CD4-positive, alpha-beta T cell treated with Interleukin-6 for 4 hours (primary cell): ENCODE measurements at places on chromosomes 4 and X.

DNA sequence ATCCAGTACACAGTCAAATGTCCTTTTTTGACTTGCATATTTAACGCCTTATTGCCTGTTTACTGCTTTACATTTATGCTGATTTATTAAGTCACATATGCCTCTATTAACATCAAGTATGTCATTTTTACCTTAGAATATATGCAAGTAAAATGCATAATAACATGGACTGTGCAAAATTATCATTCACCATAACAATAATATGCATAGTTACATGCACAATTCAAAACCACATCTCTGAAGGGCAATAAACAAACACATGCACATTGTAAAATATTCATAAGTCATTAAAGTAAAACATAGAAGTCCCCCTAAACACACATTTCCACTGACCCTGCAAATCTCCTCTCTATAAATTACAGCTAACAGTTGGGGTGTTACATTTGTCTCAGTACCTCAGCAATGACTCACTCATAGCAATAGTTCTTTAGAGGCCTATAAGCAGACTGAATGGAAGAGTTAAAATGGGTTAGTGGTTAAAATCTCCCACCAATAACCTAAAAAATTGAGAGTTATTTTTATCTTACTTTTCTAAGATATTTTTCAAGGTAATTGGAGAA, 61.1 kb downstream of the ADAMTS3 start:
- DNase-seq: no peak

DNA sequence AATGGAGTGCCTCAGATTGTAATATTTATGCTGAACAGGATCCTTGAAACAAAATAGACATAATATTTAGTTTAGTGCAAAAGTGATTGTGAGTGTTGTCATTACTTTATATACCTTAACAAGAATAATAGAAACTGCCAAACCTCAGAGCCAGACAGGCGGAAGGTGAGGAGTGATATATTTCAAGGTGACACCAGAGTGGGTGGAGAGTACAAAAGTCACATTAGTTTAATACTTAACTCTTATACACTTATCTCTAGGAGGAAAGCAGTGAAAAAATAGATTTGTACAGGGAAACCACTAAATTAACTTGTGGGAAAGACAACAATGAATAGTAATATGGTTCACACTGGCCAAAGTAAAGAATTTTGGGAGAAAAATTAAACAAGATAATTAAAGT, 342.8 kb upstream of the NDST4 start:
- no peak for DNase-seq

DNA sequence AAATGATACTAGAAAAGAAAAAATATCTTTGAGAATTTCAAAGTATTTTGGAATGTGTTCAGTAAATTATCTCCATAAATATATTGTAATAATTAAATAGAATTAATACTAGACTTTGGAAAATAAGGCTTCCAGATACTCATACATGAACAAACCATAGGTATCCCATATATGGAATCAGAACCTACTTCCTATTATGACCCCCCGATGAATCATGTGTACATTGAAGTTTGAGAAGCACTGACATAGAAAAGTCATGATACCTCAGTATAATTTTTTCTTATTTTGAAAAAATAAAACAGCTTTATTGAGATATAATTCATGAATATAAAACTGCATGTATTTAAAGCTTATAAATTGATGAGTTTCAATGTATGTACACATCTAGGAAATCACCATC, 27.2 kb upstream of the SMARCA5 start:
- no peak for DNase-seq

GRCh38 chr4:125624951-125625350, 310.2 kb downstream of the FAT4 start:
- DNase-seq: no peak

GRCh38 chrX:140817943-140818342, 108.4 kb downstream of the LINC00632 start:
- no peak for DNase-seq

DNA sequence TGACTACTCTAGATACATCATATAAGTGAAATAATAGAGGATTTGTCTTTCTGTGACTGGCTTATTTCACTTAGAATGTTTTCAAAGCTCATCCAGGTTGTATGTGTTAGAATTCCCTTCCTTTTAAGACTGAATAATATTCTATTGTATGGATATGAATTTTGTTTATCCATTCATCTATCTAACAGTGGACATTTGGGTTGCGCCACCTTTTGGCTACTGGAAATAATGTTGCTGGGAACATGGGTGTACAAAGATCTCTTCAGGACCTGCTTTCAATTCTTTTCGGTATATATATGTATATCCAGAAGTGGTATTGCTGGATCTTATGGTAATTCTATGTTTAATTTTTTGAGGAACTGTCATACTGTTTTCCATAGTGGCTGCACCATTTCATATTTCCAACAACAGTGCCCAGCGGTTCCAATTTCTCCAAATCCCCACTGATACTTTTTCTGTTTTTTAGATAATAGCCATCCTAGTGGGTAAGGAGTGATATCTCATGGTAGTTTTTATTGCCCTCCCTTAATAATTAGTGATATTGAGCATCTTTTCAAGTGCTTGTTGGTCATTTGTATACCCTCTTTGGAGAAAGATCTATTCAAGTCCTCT, 3.4 kb upstream of the SCD5 start:
- DNase-seq: no peak

DNA sequence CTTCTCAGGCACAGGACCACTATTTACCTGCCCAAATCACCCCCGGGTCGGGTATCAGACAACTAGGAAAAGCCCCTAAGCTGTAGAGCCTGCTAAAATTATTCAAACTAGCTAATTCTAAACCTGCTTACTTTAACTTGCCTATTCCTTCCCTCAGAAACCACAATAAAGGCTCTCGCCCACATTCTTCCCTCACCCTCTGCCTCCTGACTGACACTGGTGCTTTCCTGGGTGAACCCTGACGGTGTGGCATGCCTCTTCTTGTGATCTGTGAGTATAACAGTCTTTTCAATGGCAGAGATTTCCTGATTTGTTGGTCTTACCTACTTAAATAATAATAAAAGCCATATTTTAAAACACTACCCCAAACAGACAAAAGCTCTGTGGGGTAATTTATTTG, 242.1 kb upstream of the ZCCHC13 start:
- no peak for DNase-seq

DNA sequence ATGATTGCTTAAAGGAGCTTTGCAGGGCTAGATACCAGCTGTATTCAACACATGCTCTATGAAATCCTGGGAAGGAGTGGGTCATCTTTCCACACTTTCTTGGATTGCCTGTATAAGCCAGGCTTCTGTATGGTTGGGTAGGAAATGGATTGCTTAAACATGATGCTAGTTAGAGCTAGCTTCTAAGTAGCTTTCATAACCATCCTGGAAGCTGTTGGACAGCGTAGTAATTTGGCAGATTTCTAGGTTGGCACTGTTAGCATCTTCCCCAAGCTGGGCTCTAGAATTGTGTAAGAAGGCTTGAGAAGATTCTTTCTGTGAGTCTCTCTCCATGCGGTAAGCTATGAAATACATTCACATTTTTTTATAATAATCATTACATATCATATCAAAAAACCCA, 127.3 kb downstream of the LINC00632 start:
- no peak for DNase-seq

DNA sequence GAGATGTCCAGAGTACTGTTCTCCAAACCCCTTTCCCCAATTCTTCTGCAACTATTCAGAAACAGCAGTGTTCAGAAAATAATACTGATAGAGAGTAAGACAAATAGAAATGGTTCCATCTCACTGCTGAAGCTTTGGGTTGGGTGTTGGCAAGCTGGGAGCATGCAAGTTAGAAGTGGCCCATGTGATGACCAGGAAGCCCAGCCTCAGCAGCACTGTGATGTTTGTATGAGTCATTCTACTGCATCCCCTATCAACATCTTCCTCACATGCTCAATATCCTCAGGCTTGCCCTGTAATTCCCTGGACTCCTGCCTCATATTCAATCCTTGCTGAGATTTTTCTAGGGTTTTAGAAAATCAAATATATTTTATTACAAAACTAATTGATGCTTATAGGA, 96.5 kb downstream of the CHRDL1 start:
- DNase-seq: no peak

- DNase-seq: no peak
These were observed 546.6 kb downstream of the PCDH18 start for GRCh38 chr4:136985683-136986082.

GRCh38 chr4:121150486-121150885, 13.6 kb downstream of the TNIP3 start:
- no peak for DNase-seq
